SW 1271 (cell line): ENCODE measurements at places on chromosomes 2 and 18.

DNA sequence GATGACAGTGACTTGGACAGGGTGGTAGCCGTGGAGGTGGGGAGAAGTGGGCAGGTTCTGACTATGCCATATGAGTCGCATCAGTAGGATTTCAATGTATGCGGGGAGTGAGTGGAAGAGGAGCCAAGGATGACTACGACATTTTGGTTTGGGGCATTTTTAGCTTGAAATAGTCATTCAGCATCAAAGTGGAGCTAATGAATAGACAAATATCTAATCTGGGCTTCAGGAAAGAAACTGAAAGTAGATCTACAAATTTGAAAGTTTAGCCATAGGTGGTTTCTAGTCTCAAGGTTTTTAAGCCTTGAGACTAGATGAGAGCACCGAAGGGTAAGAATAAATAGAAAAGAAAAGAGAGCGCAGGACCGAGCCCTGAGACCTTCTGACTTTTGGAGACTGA lies 58.3 kb downstream of the FEZ2 start:
- no peak for DNase-seq

- DNase-seq = no peak
Observed at GRCh38 chr18:13565228-13565627, 161.1 kb downstream of the FAM210A start.

DNA sequence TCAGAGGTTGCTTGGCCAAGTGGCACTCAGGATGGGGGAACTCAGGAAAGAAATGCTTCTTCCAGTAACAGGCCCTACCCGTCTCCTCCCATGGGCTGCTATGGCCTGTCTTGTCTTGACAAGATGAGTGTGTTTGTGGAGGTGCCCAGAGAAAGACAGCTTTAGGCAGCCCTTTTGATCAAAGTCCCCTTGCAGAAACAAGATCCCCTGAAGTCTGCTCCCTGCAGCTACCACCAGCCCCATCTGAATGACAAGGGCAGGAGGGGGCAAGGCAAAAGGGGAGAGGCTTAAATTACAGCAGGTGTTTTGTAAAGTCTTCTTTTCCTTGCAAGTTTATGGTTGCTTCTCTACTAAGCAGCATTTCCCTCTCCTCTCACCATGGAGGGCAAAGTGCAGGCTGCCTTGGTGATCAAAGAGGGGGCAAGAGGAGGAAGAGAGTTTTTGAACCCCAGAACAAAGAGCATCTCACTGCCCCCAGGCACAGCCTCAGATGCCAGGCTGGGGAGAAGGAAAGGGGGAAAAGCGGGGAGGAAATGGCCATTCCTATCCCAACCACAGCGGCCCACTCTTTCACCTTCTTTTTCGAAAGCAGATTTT lies 6.7 kb downstream of the EVA1A start:
- DNase-seq = no peak

DNA sequence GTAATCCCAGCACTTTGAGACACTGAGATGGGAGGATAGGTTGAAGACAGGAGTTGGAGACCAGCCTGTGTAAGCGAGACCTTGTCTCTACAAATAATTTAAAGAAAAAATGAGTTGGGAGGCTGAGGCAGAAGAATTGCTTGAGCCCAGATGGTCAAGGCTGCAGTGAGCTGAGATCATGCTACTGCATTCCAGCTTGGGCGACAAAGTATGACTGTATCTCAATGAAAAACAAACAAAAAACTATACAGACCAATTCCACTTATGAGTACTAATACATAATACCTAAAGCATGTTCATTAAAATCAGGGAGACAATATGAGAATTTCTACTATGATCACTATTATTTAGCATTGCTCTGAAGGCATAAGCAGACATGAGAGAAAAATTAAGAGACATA lies 12.6 kb downstream of the RNF149 start:
- DNase-seq = no peak

- DNase-seq = no peak
Observed at GRCh38 chr2:32960647-32961403, 14.1 kb downstream of the LTBP1 start.

GRCh38 chr2:218648787-218649100 lies 10.7 kb downstream of the ZNF142 start:
- no peak for DNase-seq

DNA sequence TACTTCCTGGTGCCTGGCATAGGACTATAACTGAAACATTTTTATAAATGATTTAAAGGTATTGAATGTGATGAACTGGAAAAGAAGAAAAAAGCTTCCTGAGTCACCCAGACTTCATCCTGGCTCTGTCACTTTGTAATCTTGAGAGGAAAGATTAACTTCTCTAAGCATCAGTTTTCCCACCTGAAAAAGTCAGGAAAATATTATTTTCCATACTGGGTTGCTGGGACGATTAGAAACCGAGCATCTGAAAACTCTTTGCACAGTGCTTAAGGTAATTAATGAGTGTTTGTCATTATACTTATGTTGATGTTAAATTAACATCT lies 71.8 kb downstream of the FMNL2 start:
- DNase-seq = no peak

GRCh38 chr2:238640486-238640885 lies 207.4 kb upstream of the TWIST2 start:
- DNase-seq = no peak

DNA sequence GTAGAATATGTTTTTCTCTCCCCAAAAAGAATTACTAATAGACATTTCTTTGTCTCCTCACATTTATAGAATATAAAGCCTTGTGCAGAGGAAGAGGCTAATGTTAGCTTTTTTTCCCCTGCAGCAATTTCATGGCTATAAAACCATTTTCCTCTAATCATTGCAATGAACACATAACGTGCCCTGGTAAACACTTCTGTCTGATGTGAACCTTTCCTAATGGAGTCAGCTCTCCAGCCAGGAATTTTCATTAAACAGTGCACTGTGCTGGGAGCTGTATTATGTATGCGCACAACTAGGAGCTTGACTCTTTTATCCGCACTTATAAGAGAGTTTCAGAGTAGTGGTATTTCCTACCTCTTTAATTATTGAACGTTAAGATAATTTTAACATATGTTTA lies 63.9 kb upstream of the SPATS2L start:
- no peak for DNase-seq

DNA sequence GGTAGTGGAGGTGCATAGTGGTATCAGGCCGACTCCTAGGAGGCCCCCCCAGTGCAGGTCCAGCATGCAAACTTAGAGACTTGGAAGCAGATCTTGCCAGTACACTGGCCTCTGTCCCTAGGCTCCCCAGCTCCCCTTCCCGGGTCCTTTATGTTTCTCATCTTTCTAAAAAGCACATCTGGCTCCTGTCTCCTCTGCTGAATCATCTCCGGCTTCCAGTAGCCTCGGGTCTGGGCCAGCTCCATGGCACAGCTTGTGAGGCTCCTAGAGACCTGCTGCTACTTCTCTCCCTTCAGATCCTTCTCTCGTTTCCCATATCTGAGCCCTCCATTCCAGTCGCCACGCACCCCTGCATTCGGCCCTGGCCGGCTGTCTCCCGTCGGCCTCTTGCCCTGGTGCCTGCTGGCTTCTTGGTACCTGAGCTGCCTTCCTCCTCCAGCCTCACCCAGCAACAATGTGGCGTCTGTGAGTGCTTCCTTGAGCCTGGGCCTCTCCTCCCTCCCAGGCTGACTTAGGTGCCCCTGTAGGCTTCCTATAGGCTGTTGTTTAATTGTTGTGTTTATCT lies 6.6 kb downstream of the TRAF3IP1 start:
- DNase-seq = no peak

DNA sequence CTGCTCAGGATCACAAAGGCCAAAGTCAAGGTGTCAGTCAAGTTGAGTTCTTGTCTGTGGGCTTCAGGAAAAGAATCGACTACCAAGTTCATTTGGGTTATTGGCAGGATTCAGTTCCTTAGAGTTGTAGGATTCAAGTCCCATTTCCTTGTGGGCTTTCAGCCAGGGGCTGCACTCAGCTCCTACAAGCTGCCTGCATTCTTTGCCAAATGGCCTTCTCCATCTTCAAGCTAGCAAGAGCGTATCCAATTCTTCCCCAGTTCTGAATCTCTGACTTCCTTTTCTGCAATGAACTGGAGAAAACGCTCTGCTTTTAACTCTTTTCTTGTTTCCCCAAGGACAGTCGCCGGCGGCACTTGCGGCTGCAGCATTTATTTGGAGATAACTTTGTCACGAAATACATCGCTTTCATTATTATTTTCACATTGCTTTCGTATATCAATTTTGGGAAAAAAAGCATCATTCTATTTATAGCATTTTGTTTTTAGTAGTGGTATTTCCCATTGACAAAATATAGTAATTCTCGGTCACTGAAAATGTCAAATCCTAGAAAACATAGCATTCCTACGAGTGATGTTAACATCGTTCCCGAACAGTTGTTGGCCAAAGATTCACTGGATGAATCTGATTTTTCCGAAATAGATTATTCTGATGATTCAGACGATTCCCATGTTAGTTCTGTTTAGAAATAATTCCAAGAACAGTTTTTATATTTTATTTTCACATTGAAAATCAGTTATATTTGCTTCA lies 59.6 kb upstream of the SERPINE2 start:
- DNase-seq = no peak

DNA sequence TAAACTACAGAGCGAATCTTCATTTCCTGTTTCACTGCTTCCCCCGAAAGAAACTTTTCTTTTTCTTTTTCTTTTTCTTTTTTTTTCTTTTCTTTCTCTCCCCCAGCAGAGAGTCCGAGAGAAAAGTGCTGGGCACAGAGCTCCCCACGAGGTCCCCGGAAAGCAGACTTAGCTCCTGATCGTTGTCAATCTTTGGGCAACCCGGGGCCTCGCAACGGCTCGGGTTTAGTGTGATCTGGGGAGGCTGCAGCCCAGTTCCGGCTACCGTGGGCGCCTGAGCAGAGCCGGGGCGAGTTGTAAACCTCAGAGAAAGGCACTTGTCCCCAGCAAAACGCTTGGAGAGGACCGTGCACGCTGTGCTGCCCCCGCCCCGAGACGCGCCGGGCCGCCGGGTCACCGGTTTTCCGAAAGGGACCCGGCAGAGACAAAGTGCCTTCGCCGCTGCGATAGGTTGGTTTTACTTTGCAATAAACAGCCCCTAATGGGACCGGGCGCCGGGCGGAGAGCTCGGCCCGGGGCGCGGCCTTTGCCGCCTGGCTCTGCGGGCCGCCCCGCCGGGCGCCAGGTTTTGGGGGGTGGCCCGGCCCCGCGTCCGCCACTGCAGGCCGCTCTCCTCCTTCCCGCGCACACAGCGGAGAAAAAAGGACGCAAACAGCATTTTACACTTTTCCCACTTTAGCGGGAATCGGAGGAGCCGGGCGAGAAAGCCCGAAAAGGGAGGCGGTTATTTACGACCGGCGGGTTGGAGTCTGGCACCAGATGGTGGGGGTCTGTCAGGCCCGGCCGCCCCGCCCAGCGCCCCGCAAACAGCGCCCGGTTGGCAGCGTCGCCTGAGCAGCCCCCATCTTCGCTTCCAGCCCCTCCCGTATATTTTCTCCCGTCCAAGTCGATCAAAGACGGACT lies 136.0 kb downstream of the INSIG2 start:
- no peak for DNase-seq

- no peak for DNase-seq
Observed at GRCh38 chr2:44112096-44112495, 56.6 kb upstream of the PPM1B start.

DNA sequence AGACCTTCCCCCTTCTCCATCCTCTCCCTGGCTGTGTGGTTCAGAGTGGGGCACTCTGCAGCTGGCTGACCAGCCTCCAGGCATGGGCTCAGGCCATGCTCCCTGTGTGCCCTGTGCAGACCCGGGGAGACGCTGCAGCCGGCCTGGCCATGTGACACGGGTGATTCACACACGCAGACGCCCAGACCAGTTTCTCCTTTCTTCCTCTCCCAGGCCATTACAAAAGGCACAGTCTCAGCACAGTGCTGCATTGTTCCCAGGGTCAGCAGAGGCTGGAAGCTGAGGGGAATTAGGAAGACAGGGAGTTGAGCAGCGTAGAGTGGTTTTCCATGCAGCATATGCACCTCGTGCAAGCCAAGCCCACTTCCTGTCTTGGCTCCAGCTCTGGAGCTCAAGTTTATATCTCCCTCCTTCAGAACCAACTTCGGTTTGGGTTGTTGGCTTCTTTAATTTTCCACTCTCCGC lies 288.5 kb downstream of the TNS1 start:
- DNase-seq = no peak

- no peak for DNase-seq
Observed at GRCh38 chr2:15929861-15930260, 10.5 kb upstream of the MYCN start.

DNA sequence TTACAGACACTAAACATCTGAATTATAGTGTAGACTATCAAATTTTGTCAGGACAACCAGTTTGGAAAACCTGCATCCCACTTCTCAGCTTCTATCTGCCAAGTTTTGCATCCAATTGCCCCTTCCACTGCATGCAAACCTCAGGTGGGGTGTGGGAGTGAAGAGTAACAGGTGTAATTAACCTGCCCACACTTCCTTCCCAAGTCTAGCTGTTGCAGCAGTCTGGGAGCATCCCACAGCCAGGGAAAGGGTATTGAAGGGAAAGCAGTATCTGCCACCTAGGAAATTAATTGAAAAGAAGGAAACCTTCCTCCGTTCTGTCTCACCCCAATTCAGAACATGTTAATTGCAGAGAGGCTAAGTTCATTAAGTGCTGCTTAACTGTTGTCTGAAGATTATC lies 189.9 kb downstream of the NCKAP5 start:
- DNase-seq = no peak

GRCh38 chr2:166494140-166494624 lies at the start of gene SCN7A:
TSS of gene SCN7A (minus strand) at chr2:166494249. CDS start at chr2:166477696, 16,553 bp downstream.
- no peak for DNase-seq
